CD4-positive, alpha-beta T cell treated with Interleukin-12 subunit alpha and Interleukin-12 subunit beta, for 1 hour (primary cell): ENCODE measurements at places on chromosomes 2 and 18.

DNA sequence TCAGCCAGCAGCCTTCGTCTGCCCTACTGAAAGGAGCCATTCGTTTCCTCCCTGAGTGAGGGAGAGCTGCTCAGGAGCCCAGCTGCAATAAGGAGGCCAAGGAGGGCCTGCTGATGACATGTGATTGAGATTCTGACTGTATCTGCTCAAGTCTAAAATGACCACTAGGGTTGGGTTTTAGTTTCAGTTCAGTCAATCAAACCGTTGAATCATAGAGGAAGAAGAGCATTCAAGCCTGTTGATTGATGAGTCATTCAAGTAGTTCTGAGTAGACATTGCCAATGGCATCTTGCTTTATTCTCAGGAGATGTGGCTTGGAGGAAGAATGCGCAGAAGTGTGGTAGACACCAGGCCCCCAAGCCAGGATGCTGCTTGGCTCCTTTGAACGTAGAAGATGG, 19.9 kb upstream of the BCL2L11 start:
- DNase-seq: peak; percentile 7

- no peak for DNase-seq
Observed at GRCh38 chr2:55229221-55229620, 2.9 kb downstream of the CLHC1 start.

DNA sequence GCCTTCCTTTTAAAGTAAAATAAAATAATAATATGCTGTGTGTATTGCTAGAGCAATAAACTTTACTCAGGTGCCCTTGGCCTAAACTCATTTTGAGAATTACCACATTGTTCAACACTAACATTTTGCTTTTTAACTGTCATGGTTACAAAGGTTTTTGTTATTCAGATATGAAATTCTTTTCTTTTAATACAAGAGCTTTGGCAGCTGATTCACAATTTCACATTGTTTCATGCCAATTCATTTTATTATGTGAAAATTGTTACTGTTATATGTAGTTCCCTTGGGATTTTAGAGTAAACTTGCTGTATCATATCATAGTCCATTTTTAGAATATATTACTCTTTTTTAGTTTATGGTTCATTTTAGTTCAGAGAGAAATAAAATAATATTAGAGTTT, 65.8 kb upstream of the ZNF804A start:
- no peak for DNase-seq

GRCh38 chr18:31373641-31374040, 2.9 kb upstream of the DSG4 start:
- no peak for DNase-seq

- peak; percentile 59 for DNase-seq
Observed at GRCh38 chr2:179218848-179219594, 45.6 kb downstream of the SESTD1 start.

- DNase-seq: no peak
Observed at GRCh38 chr18:30814446-30814845, 228.1 kb downstream of the DSC3 start.

DNA sequence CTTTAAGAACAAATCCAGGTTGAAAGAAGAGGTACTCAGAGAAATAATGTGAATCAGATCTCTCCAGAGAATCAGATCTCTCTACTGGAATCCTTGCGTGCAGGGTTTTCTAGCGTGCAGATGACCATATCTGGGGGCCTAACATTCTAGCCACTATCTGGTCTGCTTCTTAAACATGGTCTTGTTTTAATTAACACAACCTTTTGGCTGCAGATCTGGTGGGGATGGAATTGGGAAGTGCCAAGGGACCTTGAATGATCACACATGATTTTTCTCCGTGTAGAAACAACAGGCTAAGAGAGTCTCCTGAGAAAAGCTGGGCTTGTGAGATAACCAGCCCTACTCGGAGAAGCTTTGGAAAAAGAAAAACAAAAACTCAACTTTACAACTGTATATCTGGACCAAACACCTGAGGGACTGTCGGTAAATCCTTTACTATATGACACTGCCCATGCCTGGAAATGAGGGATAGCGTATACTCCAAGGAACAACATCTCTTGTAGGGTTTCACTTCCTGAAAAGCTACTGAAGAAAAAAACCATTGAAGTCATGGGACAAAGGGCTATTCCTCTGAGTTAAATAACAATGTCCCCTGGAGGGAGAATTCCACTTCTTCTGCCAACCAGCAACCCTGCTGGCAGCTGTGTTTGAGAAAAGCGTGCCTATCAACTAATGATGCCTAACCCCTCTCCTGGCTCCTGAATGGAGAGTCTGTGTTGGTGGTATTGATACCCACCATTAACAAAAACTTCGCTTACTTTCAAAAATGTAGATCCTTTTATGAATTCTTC, 171.0 kb upstream of the REV1 start:
- DNase-seq: no peak

DNA sequence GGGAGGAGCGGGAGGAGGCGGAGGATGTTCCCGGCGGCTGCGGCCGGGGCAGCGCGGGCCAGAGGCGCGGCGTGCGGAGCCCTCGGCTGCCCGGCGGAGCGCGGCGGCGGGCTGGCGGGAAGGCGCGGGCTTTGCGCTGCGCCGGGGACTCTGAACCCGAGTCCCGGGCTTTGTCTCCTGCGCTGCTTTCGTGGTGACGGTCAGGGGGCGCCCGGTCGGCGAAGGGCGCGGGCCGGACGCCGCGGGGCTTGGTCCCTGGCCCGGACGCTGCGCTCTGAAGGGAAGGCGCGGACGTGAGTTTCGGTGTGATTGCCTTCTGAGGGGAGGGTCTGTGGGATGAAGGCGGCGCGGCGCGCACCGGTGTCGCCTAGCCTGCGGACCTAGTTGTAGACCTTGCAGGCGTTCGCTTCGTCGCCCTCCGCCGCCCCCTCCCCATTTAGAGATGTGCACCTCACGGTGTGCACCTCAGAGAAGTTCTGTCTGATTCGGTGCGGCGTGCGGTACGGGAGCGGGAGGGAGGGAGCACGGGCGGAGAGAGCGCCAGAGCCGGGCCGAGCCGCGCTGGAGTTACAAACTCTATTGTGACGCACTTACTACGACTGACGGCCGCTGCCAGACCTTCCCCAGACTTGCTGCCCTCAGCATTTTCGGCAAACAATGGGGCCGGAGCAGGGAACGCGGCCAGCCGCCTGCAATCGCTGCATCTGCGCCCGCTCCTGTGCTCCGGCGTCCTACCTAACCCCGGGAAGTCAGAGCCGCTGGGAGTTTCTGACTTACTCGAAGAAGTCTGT, 2.1 kb downstream of the BCL2L11 start:
- peak; percentile 24 for DNase-seq

- DNase-seq: no peak
Observed at GRCh38 chr2:205193836-205194228, 488.5 kb upstream of the NRP2 start.

DNA sequence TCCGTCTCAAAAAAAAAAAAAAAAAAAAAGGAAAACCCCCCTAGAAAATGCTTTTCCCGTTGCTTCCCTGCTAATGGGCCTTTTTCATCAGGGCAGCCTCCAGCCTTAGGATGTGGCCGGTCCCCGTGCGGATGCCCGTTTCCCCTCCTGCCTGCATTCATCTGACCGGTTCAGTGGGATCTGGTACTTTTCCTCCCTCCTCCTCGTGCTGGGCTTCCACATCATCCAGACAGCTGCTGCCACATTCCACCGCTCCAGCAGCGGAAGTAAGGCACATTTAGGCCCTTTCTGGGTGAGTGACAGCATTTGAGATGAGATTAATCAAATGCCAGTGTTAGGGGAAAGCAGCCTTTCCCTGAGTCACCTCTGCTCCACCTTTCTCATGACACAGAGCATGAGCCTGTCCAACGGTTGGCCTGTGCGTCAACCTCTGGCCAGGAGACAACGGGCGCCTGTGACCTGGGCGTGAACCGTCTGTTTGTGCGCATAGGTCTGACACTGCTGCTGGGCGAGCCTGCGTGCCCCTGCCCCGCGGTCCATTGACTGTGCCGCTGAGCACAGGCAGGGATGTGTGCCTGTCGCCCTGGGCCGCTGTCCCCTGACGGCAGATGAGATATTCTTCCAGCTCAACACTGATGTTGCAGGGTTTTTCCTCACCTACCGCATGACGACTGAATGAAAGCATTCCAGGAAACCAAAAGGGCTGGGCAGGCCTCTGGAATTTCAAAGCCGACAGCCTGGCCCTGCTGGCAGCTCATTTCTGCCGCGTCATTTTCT, 174.0 kb downstream of the TGIF1 start:
- no peak for DNase-seq

- no peak for DNase-seq
Observed at GRCh38 chr18:78912844-78913243, 66.8 kb upstream of the SALL3 start.

DNA sequence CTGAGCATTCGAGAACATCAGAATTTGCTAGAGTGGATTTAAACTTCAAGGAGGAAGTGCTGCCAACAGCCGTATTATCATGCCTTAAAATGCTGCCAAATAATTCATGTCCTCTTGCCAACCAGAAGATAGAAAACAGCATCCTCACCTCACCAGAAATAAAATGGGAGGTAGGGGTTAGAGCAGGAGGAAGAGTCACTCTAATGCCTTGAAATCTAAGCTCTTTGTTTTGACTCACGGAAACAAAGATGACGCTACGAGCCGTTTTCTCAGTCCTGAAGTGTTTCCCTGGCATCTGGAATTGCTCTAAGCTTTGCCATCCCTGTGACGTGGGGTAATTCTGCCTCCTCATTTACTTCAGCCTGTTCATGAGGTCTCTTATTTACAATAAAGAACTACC, 97.1 kb downstream of the PRPF40A start:
- DNase-seq: no peak

DNA sequence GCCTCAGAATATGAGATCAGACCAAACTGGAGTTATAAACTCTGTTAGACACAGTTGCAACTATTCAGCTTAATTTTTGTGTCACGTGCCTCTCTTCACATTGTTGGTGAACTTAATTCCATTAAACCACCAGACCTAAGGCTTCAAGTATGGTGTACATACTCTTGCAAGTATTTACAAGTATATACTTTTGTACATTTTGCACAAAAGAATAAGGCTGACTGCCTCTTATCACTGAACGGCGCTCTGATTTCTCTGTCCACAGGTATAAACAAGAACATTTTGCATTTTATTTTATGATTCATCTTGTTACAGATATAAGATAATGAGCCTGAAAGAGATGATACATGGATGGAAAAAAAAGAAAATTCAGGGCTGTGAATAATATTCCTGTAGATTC, 269.7 kb upstream of the ACVR2A start:
- no peak for DNase-seq

- DNase-seq: peak; percentile 22
Observed at GRCh38 chr2:18378020-18378653, 182.3 kb downstream of the RDH14 start.

DNA sequence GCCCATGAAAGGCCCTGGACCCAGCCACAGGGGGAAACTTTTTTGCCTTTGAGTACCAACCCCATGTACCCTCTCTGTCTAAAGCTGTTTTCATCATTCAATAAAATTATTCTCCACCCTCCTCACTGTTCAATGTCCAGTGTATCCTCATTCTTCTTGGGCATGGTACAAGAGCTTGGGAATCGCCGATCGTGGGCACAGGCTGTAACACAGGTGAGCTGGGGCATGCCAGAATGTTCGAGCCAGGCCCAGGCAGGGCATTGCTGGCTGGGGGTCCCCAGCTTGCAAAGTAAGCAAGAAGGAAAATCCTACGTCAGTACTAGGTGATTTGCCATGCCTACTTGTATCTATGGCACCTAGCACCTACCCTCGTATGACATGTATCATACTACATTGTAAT, 162.1 kb upstream of the NOL4 start:
- no peak for DNase-seq

DNA sequence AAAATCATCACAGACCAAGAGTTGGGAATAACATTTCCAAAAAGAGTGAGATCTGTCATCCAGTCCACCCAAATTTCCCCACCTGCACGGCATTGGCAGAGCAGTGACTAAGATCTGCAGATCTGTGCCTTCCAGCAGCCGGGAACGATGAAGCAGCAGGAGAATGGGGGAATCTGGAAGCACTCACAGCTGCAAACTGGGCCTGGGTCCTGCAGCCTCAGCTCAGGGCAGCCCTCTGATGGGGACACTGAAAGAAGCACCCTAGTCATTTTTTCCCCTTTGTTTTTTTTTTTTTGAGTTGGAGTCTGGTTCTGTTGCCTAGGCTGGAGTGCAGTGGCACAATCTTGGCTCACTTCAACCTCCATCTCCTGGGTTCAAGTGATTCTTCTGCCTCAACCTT, 4.4 kb upstream of the SAG start:
- DNase-seq: no peak

DNA sequence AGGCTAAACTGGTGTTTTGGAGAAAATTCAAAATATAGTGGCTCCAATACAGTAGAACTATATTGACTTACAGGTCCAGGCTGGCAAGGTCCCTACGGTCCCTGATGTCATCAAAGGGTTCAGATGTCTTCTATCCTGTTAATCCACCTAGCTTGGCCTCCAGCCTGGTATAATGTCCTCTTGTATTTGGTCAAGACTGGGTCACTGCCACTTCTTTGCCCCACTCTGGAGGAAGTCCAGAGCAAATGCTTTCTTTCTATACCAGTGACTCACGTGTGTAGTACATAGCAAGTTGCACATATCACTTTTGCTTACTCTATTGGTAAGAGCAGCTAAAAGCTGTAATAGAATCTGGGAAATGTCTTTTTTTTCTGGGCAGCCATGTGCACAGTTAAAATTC, 80.8 kb downstream of the LCLAT1 start:
- no peak for DNase-seq

GRCh38 chr2:109162999-109163398, 34.0 kb downstream of the SH3RF3 start:
- DNase-seq: no peak

GRCh38 chr2:164430166-164430783, 191.0 kb downstream of the GRB14 start:
- DNase-seq: no peak
